ENCODE measurements at places on chromosomes 2 and 18.

GRCh38 chr2:201830666-201831065 lies 24.3 kb downstream of the CDK15 start:
- DNase-seq, result no peak

DNA sequence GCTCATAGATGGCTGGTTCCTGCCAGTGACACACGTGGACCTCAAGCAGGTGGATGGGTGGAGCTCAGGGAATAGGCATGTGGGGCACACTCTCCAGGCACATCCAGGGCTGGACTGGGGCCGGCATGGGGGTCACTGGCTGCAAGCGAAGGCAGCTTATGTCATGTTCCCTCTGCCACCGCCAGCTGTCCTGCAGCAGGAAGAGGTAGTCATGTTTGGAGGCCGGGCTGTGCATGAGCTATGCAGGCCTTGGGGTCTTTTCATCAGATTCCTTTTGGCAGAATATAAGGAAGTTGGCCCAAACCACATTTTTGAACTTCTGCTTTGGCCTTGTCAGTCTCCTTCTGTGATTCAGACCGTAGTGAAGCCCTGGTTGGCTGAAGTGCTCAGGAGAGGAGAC lies 61.5 kb downstream of the AGAP1 start:
- DNase-seq, result no peak

DNA sequence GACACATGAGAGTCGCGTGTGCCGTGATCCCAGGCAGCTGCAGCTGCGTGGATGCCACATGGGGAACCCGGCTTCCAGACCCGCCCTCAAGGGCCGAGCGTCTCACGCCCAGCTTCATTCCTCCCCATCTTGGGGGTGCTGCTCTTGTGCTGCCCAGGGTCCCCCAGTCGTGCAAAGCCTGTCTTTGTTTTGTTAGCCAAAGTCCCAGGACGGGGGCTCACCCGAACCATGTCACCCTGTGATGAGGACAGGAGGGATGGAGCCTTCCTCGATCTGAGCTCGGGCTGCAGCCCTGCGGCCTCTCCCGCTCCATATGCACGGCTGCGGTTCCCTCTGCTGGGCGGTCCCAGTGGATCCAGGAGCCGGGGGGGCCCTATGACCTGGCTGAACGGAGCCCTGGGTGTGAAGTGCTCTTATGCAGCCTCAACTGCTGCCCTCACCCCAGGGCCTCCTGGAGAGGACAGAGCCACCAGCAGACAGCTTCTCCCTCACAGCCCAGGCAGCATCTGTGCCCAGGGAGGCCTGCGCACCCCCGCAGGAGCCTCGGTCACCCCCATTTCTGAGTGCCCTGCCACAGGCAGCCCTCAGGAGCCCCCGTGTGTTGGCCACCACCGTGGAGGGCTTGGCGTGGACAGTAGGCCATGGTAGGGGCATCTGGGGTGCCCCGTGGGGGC lies 99.0 kb upstream of the CTDP1 start:
- DNase-seq, result no peak

GRCh38 chr18:12946549-12947284 lies 1.1 kb upstream of the SEH1L start:
- DNase-seq, result peak; percentile 1

DNA sequence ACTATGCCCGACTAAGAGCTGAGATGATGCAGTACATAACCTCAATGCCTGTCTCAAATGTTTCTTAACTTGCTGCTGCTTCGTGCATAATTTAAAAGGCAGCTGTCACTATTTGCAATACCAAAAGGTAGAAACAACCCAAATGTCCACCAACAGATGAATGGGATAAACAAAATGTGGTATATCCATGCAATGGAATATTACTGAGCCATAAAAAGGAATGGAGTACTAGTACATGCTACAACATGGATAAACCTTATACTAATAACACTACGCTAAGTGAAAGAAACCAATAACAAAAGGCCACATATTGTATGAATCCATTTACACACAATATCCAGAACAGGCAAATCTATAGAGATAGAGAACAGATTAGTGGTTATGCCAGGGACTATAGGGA lies 13.0 kb upstream of the DGKD start:
- DNase-seq, result no peak

DNA sequence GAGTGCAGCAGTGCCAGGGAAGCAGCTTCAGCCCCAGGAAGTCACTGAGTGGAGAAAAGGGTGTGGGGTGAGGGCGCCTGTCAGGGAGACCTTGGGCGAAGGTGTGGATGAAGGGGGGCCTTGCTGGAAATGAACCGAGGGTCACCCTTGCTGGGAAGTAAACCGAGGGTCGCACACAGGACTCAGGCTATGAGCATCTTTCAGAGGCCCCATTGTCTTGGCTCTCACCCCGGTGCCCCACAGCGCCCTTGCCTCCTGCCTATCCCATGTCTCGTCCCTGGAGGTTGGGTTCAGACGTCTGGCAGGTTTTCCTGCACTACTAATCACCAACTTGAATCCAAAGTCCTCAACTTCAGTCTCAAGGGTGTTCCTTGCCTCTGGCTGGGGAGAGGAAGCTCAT lies 122.8 kb upstream of the PXDN start:
- DNase-seq, result no peak

DNA sequence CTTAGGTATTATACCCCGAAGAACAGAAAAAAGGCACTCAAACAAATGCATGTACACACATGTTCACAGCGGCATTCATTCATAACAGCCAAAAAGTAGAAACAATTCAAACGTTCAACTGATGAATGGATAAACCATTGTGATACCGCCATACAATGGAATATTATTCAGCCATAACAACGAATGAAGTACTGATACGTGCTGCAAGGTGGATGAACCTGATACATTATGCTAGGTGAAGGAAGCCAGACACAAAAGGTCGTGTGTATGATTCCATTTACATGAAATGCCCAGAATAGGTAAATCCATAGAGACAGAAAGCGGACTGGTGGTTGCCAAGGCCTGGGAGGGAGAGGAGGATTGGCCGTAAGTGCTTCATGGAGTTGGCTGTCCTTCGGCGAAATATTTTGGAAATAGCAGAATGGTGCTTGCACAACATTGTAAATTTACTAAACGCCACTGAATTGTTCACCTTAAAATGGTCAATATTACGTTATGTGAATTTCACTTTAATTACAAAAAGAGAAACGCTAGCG lies 750 bp upstream of the RMP24 start:
- DNase-seq, result no peak

GRCh38 chr2:223314811-223315210 lies 262.8 kb downstream of the KCNE4 start:
- DNase-seq, result no peak

DNA sequence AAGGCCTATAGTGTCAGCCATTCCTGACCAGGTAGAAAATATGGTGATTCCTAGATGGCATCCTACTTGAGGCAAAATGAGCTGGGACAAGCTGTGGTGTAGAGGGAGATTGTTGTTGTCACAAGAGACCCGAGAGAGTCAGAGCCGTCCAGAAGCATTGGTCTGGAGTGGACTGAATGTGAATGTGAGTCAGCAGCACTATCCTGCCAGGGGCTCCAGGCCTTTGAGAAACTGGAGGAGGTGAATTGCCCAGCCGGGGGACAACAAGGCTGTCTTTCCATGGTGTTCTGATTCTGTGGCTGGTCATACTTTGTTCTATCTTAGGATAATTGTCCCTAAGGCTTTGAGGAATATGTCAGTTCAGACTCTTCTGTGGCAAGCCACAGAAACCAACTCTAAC lies 29.4 kb upstream of the EIF2AK3 start:
- no peak for DNase-seq

- DNase-seq, result no peak
Measured at GRCh38 chr2:69686813-69687212, 43.3 kb upstream of the AAK1 start.

DNA sequence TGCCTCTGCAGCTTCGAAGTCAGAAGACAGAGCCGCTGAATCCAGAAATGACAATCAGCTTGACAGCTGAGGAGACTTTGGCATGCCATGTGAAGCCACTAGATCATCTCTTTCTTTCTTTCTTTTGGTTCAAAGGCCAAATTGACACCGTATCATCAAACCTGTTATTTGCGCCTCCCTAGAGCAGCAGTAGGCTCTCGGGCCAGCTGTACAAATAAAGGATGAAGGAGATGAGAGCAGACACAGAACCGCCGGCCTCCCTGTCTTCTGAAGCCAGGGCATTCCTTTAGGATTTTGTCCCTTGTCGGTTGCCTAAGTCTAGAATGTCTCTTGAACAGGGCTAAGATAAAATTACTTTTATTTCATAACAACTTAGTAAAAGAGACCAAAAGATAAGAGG lies 36.8 kb downstream of the COL4A4 start:
- no peak for DNase-seq

- no peak for DNase-seq
Measured at GRCh38 chr2:196059491-196059960, 9.1 kb downstream of the DNAH7 start.

DNA sequence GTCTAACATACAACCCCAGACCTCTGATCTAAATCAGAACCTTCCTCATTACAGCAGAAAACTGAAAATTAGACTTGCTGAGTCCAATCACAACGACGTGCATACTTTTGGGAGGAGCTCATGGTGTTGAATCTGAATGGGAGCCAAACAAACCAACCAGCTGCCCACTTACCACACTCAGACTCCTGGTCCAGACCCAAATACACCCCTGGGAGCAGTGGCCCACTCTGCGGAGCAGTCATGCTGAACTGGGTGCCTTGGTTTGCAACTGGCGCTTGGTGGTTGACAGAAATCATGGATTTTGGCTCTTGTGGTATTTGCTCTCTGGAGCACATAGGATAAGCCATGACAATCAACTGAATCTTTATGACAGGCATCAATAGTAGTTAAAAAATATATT lies 253.6 kb upstream of the TNP1 start:
- no peak for DNase-seq

DNA sequence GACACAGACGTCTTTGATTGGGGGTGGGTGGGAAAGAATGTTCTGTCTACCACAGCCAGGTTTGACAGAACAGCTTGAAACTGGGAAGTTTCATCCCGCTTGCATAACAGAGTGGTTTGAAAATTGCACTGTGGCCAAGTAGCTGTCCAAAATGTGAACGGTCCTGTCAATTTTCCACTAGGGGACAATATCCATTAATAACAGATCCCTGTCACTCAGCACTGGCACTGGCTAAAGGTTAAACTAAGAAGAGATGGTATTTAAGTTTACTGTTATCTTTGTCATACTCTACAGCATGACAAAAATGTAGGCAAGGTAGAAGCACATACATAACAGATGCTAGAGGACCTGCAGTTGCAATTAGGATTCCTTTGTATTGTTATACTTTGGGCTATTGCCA lies 55.6 kb upstream of the ACMSD start:
- DNase-seq, result no peak

DNA sequence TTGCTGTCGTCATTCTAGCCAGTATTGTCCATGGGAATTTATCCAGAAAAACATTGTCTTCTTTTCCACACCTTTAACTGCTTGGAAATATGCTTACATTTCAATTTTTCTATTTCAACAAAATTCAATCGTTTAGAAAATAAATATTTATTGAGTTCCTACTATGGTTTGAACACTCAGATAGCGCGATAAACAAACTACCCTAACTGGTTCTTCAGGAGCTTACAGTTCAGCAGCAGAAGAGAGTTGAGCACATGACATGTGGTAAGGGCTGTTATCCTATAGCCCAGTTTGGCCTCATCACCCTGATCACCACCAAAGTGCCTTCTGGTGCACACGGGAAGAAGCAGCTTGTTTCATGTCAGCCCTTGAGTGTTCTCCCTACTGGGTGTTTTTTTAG lies 375.2 kb upstream of the SMIM21 start:
- DNase-seq, result no peak

All from T-helper 1 cell (primary cell).